ENCODE measurements at places on chromosomes 2 and 18.
A peak's percentile ranks its signal among the peaks of the same experiment; 100 is the strongest.

DNA sequence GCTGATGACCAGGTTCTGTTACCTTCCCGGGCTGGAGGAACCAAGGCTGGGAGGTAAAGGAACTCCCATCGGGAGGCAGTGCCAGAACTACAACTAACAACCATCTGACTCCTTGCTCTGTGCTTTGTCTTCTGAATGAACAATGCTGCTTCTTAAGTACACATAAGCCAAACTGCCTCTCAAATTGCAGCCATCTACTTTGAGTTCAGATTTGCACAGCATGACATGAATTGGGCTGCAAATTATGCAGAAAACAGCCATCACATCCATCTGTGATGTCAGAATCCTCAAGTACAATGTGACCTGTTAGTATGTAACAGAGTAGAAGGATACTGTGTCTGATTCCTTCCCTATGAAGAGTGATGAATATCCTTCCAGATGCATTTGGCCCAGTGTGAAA, 290.6 kb downstream of the ZNF521 start:
- no peak for DNase-seq

GRCh38 chr2:235605312-235606003, 111.6 kb downstream of the AGAP1 start:
- no peak for DNase-seq

- DNase-seq, result peak; percentile 8
Observed at GRCh38 chr2:218149848-218150440, 16.8 kb downstream of the CXCR1 start.

GRCh38 chr2:144004742-144005141, 515.2 kb downstream of the ZEB2 start:
- DNase-seq, result no peak

DNA sequence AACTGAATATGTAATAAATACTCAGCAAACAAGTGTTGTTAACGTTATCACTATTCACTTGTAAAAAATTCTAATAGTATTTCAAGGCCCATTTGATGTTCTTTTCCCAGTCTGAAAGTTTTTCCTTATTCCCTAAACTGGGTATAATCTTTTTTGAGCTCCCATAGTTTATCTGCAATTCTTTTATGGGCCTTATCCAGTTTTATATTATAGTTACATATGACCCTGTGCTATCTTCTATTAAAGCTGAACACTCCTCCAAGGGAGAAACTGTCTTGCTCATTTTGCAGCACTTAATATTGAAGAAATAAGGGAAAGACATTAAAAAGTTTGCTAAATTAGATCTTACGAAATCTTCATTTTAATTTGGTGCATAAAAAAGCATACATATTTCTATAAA, 13.9 kb downstream of the PELI1 start:
- no peak for DNase-seq

DNA sequence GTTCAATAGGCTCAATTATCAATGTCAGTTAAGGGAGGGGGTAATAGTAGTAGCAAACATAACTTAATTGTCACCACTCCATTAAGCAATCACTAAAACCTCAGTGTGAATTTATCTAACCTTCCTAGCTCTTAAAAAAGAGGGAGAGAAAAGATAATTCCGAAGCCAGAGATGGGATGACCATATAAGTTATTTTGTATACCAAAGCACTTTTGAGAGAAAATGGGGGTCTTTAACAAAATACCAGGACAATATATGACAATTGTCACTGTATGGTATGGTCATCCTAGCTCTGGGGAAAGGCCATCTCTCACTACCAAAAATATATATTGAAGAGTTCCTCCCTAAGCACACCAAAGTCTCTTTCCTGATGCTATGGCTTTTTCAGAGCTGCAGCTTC, 55.1 kb downstream of the SPHKAP start:
- no peak for DNase-seq

DNA sequence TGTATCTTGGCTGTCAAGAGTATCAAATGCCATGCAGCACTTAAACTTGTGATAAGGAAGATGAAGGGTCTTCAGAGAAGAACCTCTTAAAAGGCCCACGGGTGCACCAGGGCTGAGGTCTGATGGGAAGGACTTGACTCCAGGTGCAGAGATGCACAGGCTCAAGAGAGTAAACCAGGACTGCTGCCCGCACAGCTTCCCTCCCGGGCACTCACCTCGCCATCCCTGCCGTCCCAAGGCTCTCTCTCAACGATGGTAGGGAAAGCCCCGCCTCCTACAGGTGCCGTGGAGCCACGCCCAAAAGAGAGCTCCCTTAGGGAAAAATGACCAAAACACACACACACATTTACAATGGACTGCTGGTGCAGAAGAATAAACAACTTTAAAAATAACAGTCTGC, 27.9 kb downstream of the PDIA6 start:
- no peak for DNase-seq

- peak; percentile 88 for DNase-seq
Observed at GRCh38 chr2:27428213-27428977, at the start of gene NRBP1. NRBP1 (plus strand) TSS chr2:27428631; CDS start chr2:27433274, 4,643 bp downstream.

GRCh38 chr2:46776687-46777327, 138.8 kb downstream of the MCFD2 start:
- peak; percentile 72 for DNase-seq

GRCh38 chr2:241850544-241851324, 8.0 kb downstream of the PDCD1 start:
- DNase-seq, result no peak
